ENCODE measurements at places on chromosomes 2 and 18.

- DNase-seq: no peak
These were observed 19.0 kb upstream of the ESPNL start for GRCh38 chr2:238081150-238081549.

GRCh38 chr18:47313901-47314300, 62.4 kb upstream of the SKOR2 start:
- DNase-seq: no peak

DNA sequence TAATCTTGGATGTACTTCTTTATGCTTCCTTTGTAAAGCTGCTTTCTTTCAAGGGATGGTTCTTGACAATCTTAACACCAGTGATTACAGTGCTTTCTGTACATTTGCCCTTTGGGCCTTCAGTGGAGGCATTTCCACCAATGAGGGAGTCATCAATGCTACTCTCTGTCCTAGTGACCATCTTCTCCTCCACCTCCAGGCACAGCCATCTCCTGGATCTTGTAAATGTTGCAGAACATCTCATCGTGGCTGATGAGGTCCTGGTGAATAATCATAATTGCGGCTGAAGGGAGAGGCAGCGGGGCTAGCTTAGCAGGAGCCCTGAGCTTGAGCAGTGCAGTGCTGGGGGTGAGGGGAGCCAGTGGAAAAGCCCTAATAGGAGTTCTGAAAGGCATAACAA, 32.5 kb downstream of the IDH1 start:
- no peak for DNase-seq

DNA sequence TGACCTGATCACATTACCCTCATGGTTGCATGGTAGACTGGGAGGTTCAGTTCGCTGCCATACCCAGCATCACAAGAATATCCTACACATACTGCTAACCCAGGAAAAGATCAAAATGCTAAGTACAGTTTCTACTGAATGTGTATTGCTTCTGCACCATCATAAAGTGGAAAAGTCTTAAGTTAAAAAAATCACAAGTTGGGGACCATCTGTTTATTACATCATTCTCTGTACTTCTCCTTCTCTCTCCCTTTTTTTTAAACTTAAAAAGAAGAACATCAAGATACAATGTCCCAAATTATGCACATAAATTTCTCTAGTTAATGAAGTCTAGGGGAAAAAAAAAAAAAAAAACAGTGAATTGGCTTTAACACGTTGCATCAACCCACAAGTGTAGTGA, 43.3 kb downstream of the NBAS start:
- DNase-seq: no peak

- no peak for DNase-seq
These were observed 87.0 kb upstream of the MAP4K3 start for GRCh38 chr2:39524061-39524460.

DNA sequence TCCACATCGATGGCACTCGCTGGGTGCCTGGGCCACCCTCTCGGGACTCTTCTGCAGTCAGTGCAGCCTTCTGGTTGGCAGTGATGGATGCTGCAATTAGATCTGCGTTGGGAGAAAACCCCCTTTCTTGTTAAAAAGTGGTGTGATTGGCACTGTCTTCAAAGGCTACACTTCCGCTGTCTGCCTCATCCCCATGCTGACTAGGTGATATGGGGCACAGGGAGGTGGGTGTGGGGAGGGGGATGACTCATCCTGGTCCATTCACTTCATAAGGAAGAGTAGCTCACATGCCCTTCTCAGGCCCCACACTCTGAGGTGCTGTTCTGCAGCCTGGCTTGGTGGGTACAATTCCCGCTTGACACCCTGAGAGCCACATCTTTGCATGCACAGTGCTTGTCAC, 77.4 kb downstream of the THNSL2 start:
- no peak for DNase-seq

DNA sequence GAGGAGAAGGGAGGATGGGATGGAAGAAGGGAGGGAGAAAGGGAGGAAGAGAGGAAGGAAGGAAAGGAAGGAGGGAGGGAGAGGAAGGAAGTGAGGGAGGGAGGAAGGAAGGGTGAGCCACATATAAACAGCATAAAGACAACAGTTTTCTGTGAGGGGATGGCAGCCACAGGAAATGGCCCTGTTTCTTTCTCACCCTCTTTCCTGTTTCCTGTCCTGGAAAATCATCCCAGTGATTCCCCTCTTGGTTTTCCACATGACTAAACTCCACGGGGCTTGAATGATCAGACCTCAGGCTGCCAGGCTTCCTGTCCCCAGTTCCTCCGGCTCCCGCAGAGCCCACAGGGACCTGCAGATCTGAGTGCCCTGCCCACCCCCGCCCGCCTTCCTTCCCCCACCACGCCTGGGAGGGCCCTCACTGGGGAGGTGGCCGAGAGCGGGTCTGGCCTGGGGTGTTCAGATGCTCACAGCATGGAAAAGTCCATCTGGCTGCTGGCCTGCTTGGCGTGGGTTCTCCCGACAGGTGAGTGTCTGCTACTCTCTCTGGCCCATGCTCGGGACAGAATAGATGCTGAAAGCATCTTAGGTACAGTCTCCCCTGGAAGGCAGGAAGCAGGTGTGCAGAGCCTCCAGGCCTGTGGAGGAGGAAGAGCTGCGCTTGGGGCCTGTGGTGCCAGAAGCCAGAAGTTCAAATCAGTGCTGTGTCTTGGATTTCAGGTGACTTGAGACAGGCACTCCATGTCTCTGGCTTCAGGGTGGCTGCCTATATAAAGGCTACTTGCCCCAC, at the start of gene SIGLEC15:
SIGLEC15 (plus strand) TSS at position 418 of the 787 bp plus-strand sequence; CDS start at position 472, 54 bp downstream.
- DNase-seq: no peak

- no peak for DNase-seq
These were observed 3.1 kb downstream of the ARHGAP25 start for GRCh38 chr2:68737711-68738110.

- no peak for DNase-seq
These were observed 12.8 kb downstream of the NOSTRIN start for GRCh38 chr2:168814939-168815907.

DNA sequence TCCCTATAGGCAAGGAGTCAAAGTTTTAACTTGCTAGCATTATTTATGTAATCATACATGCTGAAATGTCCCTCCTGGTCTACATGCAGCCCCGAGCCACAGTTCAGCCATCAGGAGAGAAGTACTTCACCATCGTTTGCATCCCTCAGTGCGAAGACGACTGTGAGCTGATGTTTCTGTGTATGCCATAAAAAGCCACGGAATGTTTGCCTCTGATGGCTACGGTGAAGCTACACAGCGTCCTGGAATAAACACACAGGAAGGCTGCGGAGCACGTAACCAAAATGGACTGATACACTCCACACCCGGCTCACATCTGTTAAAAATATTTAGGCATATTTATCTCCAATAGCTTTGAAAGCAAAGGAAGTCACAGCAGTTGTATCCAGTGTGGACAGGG, 4.3 kb upstream of the SALL3 start:
- no peak for DNase-seq

- DNase-seq: no peak
These were observed 93.4 kb downstream of the TWIST2 start for GRCh38 chr2:238941262-238941792.

DNA sequence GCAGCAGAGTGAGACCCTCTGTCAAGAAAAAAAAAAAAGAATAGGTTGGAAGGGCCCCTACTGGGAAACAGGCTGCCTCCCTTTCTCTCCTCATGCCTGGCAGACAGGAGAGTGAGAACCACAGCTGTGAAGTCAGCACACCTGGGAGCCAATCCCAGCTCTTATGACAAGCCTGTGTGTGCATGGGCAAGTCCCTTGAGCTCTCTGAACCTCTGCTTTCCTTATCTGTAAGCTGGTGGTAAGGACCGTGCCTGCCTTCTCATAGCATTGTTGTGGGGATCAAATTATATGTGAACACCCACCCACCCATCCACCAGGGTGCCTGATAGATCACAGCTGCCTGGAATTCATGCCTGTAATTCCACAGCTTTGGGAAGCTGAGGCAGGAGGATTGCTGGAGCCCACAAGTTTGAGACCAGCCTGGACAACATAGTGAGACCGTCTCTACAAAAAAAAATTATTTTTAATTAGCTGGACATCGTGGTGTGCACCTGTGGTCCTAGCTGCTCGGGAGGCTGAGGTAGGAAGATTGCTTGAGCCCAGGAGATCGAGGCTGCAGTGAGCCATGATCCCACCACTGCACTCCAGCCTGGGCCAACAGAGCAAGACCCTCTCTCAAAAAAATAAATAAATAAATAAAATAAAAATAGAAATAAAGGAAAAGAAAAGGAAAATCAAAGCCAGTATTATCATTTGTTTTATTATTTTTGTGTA, 66.9 kb upstream of the MCFD2 start:
- DNase-seq: no peak

All from cortex of kidney (tissue), 1 donor.